Activated naive CD4-positive, alpha-beta T cell (primary cell): ENCODE measurements at places on chromosomes 1 and 21.

GRCh38 chr1:116151739-116152576 lies 40.8 kb downstream of the MAB21L3 start:
- DNase-seq, result peak; percentile 59

GRCh38 chr1:155219592-155220031 lies 11.1 kb downstream of the MTX1 start:
- no peak for DNase-seq

GRCh38 chr1:74652711-74653139 lies 20.9 kb downstream of the ERICH3 start:
- no peak for DNase-seq

DNA sequence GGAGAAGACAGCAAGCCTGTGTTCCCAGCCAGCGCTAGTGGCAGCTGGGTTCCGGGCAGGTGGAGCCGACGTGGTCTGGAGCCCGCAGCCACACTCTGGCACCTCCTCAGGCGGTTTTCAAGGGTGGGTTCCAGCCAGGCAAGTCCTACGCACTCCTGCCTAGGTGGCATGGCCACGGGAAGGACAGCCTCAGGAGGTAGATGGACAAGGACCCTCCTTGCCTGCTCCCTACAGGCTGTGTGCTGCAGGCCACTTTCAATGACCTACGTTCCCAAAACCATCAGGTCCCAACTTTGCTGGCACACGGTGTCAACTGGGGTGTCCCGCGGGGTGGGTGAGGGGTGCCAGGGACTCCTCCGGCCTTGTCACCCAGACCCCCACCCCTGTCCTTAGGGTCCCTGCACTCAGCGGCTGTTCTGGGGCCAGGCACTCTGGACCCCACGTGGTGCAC lies 6.7 kb upstream of the PTGER3 start:
- DNase-seq, result no peak

GRCh38 chr1:218585511-218586184 lies 240.5 kb downstream of the TGFB2 start:
- no peak for DNase-seq

DNA sequence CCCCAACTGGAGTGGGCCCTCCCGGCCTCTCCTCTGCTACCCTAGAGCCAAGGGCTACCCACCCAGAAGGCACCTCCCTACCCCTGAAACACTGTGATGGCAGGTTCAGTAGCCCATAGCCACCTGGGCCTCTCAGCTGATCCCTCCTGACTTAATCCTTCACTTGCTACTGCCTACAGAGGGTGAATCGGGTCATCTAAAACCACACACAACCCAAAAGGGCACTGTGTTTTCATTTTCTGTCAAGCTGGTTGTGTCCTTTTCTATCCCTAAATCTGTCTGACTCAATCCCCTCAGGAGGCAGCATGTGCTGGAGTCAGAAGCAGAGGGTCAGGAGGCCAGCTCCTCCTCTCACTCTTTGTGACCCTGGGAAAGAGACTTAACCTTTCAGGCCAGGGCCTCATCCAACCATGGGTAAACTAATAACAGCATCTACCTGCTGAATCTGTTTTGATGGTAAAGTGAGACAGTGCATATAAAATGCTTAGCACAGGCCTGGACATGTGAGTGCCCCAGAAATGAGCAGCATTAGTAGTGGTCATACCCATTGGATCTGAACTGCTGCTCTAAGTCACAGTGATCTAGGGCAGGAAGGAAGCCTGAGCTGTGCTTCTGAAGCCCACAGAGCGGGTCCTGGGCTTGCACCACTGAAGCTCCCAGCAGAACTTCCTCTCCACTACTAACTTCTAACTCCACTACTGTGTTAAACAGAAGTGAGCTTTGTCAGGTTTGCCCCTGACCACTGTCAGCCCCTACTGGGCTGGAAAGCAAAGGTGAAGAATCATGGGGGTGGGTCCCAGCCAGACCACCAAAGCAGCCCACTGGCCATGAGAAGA lies 11.0 kb downstream of the PMVK start:
- DNase-seq, result no peak

DNA sequence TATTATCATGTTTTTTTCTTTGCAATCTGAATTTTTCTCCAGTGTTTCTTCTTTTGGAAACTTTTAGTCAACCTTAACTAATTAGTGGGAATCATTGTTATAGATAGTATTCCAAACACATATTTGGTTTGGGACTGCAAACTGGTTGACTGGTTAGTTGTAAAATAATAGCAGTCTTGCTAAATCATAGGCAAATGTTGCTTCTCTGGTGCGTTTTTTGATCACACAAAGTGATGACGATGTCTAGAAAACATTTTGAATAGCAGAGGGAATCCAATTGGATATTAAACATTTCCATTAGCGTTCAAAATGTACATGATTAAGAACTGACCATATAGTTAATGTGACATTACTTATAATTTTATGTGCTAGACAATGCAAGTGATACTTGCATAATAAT lies 4.5 kb downstream of the DNAJB4 start:
- no peak for DNase-seq

DNA sequence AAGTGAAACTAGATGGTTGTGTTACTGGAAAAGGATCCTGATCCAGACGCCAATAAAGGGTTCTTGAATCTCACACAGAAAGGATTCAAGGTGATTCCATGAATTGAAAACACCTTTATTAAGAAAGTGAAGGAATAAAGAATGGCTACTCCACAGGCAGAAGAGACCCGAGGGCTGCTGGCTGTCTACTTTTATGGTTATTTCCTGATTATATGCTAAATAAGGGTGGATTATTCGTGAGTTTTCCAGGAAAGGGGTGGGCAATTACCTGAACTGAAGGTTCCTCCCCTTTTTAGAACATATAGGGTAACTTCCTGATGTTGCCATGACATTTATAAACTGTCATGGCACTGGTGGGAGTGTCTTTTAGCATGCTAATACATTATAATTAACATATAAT lies 50.9 kb upstream of the WARS2 start:
- no peak for DNase-seq

GRCh38 chr1:35085421-35085820 lies 6.2 kb downstream of the ZMYM1 start:
- DNase-seq, result no peak

DNA sequence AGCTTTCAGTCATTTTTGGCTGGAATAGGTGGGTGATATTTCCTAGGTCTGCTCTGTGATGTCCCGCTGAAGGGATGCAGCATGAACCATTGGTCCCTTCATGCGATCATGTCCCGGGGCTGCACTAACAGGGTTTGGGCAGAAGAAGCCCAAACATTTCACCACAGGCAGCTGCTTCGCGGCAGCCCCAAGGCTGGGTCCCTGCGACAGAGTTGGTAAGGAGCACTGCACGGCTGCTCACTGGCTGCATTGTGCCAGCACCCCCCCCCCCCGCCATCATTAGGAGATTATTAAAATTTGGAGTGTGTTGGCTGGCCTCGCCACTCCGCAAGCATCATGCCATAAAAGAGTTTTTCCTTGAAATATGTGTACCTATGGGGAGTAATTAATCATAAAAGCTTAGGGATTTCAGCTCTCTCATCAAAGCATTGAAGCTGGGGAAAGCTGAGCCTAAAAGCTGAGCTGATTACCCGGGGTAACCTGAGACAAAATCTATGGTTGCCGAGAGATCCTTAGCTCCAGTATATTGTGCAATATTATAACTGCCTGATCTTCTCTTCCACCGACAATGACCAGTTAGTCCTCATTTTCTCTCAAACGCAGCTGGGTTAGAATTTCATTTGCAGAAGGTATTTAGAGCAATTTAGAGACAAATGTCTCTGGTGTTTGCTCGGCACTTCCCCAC lies 62.5 kb downstream of the PEX14 start:
- no peak for DNase-seq
